ENCODE measurements at places on chromosomes 16 and 17. TPM values are rescaled to one million over a fixed set of nuclear protein-coding genes. Genes with fewer than 3 reads are reported as not detected.

Gene MYH2
- not detected for total RNA-seq

Gene TNK1
- 10.4 TPM for total RNA-seq

Gene SLC5A2
- total RNA-seq = 0.20 TPM

Gene CLDN9
- total RNA-seq = not detected

Gene CLEC18A
- 2.2 TPM for total RNA-seq

Gene CD7
- 0.75 TPM for total RNA-seq

Gene PABPN1L
- total RNA-seq = not detected

Gene TBC1D3E
- 0.38 TPM for total RNA-seq

Gene METTL23
- total RNA-seq = 39.9 TPM

Gene CACNG1
- not detected for total RNA-seq

Gene KRTAP4-3
- total RNA-seq = not detected

GRCh38 chr17:28612936-28613872 is 781 bp downstream of the RSKR start:
- no peak overlapping the region for H3K27ac ChIP-seq
- no peak overlapping the region for H3K4me3 ChIP-seq
- peaks cover 84% of the 10 kb centered on the region for H3K36me3 ChIP-seq
- peak; percentile 88 for DNase-seq

DNA sequence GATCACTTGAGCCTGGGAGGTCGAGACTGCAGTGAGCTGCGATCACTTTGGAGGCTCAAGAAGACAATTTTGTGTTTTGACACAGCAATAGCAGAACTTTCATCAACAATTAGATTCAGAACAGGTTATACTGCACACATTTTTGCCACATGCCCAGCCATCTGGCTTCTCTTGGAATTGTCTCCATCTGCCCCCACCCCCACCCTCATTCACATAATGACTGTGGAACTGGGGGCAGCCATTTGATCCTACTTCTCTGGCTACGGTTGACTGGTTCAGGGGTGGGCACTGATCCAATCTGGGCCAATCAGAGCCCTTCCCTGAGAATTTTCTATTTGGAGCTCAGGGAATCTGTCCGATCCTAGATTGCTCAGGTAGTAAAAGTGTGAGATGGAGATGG is 14.0 kb downstream of the TMEM92 start:
- no peak for DNase-seq
- H3K4me3 ChIP-seq = no peak overlapping the region
- no peaks in the 10 kb centered on the region for H3K4me1 ChIP-seq
- no peaks in the 10 kb centered on the region for H3K27me3 ChIP-seq
- no peak overlapping the region for H3K27ac ChIP-seq

- peaks cover 79% of the 10 kb centered on the region for H3K36me3 ChIP-seq
- H3K27ac ChIP-seq = no peak overlapping the region
- no peaks in the 10 kb centered on the region for H3K4me1 ChIP-seq
- no peak for DNase-seq
Observed at GRCh38 chr16:89798832-89799370, 17.5 kb downstream of the FANCA start.

DNA sequence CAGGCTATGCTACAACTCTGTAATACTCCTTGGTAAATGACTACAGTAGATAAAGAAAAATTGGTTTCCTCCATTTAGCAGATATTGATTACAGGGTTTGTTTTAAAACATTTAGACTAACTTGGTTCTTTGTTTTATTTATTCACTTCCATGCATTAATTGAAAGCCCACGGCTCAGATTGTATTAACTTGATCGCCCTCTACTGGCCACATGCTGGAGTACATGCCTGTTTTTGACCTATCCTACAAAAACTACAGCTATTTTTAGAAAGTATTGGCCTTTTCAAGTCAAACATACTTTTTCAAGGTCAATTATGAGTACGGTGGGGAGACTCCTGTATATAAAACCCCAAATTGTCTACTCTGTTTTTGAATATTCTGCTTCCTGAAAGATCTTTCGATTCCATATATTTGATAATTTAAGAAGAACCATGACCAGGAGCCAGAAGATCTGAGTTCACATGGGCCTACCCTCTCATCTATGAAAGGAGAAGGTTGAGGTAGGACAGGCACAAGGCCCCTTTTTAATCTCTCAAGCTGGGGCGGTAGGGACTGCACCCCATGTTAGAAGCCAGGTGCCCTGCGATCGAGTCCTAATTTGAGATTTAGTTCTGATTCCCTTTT is 51.8 kb downstream of the CA10 start:
- H3K27ac ChIP-seq = no peak overlapping the region

DNA sequence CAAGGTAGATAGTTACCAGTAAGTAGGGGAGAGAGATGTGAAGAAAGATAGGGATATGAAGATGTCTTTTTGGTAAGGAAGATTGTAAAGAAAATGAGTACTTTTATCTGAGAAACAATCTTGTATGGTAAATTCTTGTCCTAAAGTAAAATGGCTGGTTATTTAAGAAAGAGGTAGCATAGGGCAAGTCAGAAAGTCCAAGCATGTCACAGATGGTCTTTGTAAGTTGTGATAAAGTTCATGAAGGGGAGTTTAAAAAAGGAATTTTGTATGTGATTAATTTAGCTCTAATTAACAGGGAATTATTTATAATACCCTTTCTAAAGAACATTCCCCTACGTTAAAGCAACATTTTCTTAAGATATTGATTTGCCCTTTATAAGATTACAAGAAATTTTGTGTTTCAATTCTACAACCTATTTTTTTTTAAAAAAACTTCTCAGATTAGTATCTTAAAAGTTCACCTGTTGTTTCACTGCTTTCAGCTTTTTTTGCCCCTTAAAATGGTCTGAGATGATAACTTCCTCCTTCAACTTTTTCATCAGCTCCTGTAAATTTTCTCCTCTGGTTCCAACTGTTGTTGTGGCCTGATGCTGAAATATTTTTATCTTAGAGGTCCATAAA is 16.2 kb upstream of the CPHXL start:
- H3K4me1 ChIP-seq = no peaks in the 10 kb centered on the region
- peak overlapping the region; percentile 20 for H3K4me3 ChIP-seq
- DNase-seq = no peak
- H3K27ac ChIP-seq = no peak overlapping the region
- no peaks in the 10 kb centered on the region for H3K36me3 ChIP-seq

GRCh38 chr17:65371702-65372101 is 189.7 kb downstream of the AXIN2 start:
- no peaks in the 10 kb centered on the region for H3K27me3 ChIP-seq
- H3K4me1 ChIP-seq = no peaks in the 10 kb centered on the region
- H3K36me3 ChIP-seq = no peaks in the 10 kb centered on the region
- no peak overlapping the region for H3K27ac ChIP-seq
- H3K4me3 ChIP-seq = no peak overlapping the region
- peak; percentile 34 for DNase-seq

GRCh38 chr17:36941265-36942010 is 4.2 kb downstream of the LHX1 start:
- peak; percentile 81 for DNase-seq
- peak overlapping the region; percentile 99 for H3K4me3 ChIP-seq
- H3K27ac ChIP-seq = no peak overlapping the region
- peaks cover 44% of the 10 kb centered on the region for H3K36me3 ChIP-seq
- H3K27me3 ChIP-seq = peaks cover 93% of the 10 kb centered on the region

GRCh38 chr17:51200846-51201245 is 34.6 kb downstream of the NME2 start:
- no peaks in the 10 kb centered on the region for H3K27me3 ChIP-seq
- H3K4me1 ChIP-seq = no peaks in the 10 kb centered on the region
- no peak for DNase-seq
- no peak overlapping the region for H3K27ac ChIP-seq

GRCh38 chr16:89358030-89359005 is 132.0 kb downstream of the ANKRD11 start:
- H3K36me3 ChIP-seq = peaks cover 5% of the 10 kb centered on the region
- DNase-seq = no peak
- H3K27ac ChIP-seq = peak overlapping the region; percentile 33
- H3K27me3 ChIP-seq = no peaks in the 10 kb centered on the region
- peaks cover 37% of the 10 kb centered on the region for H3K4me1 ChIP-seq

- peaks cover 13% of the 10 kb centered on the region for H3K36me3 ChIP-seq
- H3K27ac ChIP-seq = no peak overlapping the region
- no peak overlapping the region for H3K4me3 ChIP-seq
- DNase-seq = no peak
- H3K4me1 ChIP-seq = no peaks in the 10 kb centered on the region
- no peaks in the 10 kb centered on the region for H3K27me3 ChIP-seq
Observed at GRCh38 chr17:81261582-81262336, 22.6 kb downstream of the NDUFAF8 start.

GRCh38 chr16:66653581-66654350 is 42.8 kb downstream of the CMTM4 start:
- no peak overlapping the region for H3K27ac ChIP-seq
- H3K4me3 ChIP-seq = no peak overlapping the region
- no peaks in the 10 kb centered on the region for H3K4me1 ChIP-seq
- no peaks in the 10 kb centered on the region for H3K27me3 ChIP-seq
- no peak for DNase-seq

DNA sequence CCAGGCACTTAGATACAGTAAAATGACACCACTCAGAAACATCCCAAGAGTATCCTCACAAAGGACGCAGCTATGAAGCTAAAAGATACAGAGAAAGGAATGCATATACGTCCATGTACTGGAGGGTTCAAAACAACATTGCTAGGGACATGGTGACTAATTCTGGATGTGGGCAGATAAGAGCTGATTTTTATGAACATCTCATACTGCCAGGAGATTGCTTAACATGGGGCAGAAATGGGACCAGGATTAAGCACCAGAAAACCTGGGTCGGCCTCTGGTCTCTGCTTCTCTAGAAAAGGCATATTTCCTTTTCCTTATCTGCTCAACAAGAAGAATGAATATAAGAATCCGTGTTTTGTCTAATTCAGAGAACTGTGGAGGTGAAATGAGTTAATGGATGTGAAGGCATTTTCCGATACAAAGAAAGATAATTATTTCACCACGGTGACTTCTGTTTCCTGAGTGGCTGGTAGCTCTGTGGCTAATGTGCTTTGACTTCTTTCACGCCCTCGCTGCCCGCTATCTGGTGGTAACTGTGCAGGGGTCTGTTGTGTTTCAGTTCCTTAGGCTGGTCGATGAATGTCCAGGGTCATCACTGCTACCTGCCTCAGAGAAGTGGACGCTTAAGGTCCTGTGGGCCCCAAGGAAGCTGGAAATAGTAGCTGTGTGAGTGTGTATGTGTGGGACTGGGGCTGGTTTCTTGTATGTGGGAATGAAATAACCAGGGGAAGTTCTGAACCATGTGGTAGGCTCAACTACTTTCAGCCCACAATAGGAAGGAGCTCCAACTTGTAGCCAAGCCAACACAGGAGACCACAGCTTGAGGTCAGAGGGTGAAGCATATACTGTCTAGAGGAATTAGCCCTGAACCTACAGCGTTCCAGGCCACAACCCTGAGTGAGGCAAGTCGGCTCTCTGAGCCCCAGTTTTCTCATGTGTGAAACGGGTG is 15.8 kb upstream of the CCL5 start:
- H3K27ac ChIP-seq = no peak overlapping the region
- no peaks in the 10 kb centered on the region for H3K4me1 ChIP-seq
- no peaks in the 10 kb centered on the region for H3K27me3 ChIP-seq
- no peaks in the 10 kb centered on the region for H3K36me3 ChIP-seq
- H3K4me3 ChIP-seq = no peak overlapping the region

DNA sequence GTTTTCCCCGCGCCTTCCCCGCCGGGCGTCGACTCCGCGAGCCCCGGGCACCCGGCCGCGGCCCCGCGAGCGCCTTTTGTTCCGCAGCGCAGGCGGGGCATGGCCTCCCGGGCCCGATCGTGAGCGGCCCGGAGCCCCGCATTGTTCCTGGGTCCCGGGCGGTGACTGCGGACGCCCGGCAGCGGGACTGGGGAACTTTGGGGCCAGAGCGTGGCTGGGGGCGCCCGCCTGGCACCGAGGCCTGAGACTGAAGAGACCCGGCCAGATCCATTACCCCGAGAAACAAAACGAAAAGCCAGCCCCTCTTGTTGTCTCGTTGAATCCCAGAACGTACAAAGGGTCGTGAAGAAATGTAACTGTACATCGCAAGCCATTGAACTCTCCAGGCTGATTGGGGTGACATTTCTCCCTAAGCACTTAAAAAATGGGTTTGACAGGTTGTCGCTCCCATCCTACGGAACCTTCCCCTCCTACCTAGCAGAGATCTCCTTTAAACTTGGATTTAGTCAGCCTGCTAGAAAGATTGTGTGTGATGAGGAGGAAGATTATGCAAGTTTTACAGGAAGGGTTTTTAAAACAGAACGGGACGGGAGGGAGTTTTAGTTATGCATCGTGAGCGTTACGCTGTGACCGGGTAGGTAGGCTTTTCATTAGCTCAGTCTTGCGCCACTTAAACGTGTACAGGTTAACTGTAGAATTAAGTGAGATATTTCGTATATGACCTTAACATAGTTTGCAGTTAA is 825 bp downstream of the METTL9 start:
- peaks cover 5% of the 10 kb centered on the region for H3K4me1 ChIP-seq
- DNase-seq = no peak
- H3K27me3 ChIP-seq = no peaks in the 10 kb centered on the region
- H3K4me3 ChIP-seq = peak overlapping the region; percentile 94

GRCh38 chr16:80176114-80176513 is 364.7 kb upstream of the DYNLRB2 start:
- no peak for DNase-seq
- H3K27me3 ChIP-seq = no peaks in the 10 kb centered on the region
- no peak overlapping the region for H3K4me3 ChIP-seq
- no peaks in the 10 kb centered on the region for H3K4me1 ChIP-seq

DNA sequence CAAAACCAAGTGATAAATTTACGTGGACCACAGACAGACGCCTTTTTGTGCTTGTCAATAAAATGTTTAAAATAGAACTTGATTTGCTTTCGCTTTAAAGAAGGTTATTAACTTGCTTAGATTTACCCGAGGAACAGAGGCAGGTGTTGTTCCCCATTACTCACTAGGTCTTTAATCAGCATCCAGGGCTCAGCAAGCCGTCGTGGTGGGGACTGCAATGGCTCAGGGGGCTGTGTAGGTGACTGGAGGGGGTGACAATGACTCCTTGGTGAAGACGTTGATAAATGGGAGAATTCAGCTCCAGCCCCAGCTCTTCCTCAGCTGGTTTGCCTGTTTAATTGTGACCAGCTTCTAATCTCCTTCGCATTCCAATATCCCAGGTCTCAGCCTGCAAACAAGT is 231.4 kb downstream of the TMEM114 start:
- no peak for DNase-seq
- H3K27ac ChIP-seq = no peak overlapping the region
- H3K36me3 ChIP-seq = no peaks in the 10 kb centered on the region
- H3K4me3 ChIP-seq = no peak overlapping the region
- H3K27me3 ChIP-seq = peaks cover 5% of the 10 kb centered on the region

DNA sequence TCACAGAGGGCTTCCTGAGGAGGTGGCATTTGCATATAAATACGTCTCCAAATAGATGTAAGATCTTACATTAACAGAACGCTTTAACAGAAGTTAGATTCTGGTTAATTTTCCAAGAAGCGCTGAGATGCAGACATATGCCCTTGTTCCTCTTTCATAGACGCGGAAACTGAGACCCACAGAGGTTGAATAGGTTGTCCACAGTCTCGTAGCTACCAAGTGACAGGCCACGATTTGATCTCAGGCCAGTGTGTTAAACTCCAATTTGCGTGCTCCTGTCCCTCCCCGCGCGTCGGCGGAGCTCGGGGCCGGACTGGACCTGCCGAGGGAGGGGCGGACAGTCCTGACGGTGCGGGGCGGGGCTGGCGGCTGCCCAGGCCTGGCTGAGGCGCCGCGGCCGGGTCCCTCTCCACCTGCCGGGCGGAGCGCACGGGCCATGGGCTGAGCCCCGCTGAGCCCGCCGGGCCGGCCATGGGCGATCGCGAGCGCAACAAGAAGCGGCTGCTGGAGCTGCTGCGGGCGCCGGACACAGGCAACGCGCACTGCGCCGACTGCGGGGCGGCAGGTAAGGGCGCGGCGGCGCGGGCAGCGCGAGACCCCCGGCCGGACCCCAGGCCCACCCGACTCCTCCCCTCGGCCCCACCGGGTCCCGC is at the start of gene ADAP2:
Gene ADAP2, plus strand, starts transcription at position 402 of the 653 bp plus-strand sequence. Its CDS starts 70 bp downstream, at position 472.
- peak; percentile 88 for DNase-seq
- H3K36me3 ChIP-seq = no peaks in the 10 kb centered on the region
- peaks cover 53% of the 10 kb centered on the region for H3K27me3 ChIP-seq
- peaks cover 3% of the 10 kb centered on the region for H3K4me1 ChIP-seq
- H3K27ac ChIP-seq = no peak within 1 kb of the TSS
- H3K4me3 ChIP-seq = peak within 1 kb of the TSS; percentile 66

Measured in endodermal cell (in vitro differentiated cells).